ENCODE measurements at places on chromosomes 6 and 20.

DNA sequence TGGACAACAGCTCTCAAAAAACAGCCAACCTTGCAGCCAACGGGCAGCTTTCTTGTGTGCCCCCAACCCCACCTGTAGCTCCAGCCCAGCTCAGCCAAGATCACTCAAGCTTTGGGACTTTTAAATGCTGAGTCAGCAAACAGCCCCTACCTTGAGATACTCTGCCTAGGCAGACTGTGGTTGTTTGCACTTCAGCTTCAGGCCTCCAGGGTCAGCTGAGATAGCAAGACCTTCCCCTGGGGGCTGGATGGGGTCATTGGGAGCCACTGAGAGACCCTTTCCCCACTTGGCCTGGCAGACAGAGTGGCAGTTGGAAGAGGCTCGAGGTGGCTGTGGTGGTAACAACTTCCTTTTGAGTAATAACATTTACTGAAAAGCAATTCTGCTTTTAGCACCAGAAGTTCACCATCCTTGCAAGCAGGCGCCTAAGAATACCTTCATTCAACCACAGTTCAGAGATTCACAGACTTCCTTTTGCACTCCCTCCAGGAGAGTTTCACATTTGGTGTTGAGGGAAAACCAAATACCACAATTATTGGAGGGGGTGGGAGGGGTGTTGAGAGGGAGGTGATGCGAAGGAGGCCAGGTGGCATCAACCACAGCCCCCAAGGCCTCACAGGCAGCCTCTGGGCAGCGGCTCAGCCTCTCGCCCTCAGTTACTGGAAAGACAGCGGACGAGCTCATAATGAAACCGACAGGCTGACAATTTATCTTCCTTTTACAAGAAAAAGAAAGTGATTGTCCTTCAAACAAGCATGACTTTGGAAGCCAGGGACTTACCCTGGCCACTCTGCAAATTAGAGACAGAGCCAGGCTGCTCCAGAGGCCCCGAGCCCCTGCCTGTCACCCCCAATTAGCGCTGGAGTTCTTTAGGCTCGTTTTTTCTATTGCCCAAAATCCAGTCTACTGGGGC lies 148.1 kb downstream of the CEBPB start:
- peak; percentile 59 for DNase-seq

GRCh38 chr6:25629198-25629576 lies 22.8 kb upstream of the SCGN start:
- no peak for DNase-seq

DNA sequence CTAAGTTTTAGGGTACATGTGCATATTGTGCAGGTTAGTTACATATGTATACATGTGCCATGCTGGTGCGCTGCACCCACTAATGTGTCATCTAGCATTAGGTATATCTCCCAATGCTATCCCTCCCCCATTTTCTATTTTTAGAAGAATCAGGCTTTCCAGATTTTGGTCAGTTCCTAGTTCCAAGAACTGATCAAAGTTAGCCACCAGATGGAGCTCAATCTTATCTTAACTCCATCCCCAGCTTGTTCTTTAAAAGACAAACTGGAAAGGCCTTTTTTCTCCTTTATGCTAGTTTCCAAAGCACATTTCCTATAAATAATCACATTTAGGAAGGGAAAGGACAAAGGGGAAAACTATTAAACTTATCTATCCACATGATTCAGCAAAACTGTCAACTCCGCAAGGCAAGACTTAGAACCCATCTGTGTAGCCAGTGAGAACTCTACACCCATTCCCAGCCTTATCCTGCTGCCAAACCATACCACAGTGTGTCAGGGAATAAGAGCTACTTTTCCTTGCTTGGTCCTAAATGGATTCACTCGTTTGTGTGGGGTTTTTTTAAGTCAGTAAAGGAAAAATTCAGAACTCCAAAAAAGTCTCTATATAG lies 22.8 kb upstream of the KHDC1 start:
- peak; percentile 15 for DNase-seq

DNA sequence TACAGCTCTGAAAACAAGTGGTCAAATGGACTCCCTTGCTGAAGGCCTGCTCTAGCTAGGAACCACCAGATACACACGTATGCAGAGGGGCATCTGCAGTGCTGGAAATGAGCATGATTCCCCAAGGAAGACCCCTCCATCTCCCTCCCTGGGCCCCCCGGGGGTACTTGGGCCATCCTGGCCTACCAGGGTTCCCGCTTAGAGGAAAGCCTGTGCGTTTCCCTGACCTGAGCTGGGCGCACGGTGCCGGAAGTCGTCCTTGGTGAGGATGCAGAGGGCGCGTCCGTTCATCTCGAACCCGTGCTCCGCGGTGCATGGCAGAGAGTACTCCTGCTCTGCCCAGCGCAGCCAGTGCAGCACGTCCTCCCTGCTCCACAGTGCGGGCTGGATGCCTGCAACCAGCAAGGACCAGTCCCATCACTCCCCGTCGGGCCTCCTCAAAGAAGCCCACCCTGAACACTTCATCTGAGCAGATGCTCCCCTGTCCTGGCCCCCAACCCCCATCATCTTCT lies 11.8 kb downstream of the ETV7 start:
- no peak for DNase-seq

- no peak for DNase-seq
These were observed 8.5 kb downstream of the TMEM242 start for GRCh38 chr6:157314705-157315321.

DNA sequence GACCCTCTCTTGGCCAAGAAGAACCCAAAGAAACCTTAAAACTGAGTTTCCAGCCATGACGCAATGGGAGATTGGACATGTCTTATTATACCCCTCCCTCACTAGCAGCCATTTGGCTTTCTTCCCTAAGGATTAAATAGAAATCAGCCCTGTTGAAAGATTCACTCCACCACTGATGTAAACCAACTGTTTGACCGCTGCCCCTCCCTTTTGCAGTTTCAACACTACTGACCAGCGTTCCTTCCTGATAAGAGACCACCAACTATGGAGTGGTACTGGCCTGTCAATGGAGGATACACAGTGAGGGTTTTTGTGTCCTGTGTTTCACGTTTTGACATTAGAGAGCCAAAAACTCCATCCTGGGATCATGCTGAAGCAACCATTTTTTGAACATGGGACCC lies 53.2 kb upstream of the CD2AP start:
- DNase-seq: no peak

GRCh38 chr20:2750491-2751251 lies 49.8 kb downstream of the CPXM1 start:
- no peak for DNase-seq

GRCh38 chr6:89116702-89117101 lies 1.2 kb downstream of the SRSF12 start:
- no peak for DNase-seq

- DNase-seq: no peak
These were observed 29.9 kb upstream of the RREB1 start for GRCh38 chr6:7077856-7078255.

DNA sequence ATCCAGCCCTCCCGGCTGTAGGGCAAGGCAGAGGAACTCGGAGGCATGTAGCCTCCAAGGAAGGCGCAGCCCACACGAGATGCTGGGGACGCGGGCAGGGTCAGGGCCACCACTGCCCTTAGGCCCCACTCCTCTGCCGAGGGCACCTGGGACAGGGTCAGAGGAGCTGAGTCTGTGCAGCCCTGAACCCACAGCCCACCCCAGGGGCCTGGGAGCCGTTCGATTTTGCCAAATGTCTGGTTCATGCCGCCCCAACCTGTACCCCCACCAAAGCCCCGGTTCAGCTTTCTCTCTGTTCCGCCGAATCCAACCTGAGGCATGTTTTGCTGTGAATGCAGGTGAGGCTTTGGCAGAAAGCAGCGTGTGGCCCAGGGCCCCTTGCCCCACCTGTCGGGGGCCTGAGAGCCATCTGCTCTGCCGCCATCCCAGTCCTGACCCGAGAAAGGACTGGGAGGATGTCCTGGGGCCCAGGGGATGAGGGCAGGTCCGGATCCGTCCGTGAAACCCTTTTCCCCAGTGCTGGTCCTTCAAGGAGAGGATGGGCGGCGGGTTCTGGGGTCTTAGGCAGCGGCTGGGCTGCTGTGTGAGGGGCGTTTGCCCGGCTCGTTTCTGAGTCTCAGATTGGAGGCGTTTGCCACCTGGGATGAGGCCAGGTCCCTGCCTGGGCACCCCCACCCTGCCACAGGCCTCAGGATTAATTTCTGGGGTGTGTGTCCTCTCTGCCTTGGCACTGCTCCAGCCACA lies 79.3 kb upstream of the GATA5 start:
- DNase-seq: no peak

DNA sequence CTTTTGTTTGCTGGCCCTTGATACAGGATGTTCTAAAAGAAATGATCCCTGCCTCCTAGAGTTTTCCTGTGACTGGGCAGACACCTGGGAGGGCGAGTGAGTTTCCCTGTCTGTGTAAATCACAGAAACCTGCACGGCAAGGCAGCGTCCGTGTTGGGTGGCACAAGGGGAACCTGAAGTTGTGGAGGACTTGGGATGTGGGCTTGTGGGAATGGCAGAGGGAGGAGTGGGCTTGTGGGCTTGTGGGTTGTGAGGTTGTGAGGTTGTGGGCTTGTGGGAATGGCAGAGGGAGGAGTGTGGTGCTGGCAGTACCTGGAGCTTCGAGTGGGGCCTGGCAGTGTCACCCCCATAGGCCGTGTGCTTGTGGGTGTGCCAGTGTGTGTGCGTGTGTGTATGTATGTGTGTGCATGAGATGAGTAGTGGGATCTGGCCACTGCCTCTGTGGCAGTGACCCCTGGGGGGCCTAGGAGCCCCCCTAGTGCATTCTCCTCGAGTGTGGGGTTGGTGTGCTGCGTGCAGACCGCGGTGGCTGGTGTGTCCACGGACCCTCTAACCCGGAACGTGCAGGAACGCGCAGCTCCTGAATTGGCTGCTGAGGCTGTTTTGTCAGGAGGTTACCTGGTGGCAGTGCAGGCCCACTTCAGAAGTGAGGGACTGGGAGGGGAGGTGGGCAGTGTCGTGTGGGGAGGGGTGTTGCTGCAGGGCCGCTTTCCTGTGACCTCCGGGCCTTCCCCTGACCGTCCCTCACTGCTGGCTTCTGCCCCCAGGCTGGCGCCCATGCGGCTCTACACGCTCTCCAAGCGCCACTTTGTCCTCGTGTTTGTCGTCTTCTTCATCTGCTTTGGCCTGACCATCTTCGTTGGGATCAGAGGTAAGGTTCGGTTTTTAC lies 13.0 kb downstream of the TMEM181 start:
- DNase-seq: no peak

DNA sequence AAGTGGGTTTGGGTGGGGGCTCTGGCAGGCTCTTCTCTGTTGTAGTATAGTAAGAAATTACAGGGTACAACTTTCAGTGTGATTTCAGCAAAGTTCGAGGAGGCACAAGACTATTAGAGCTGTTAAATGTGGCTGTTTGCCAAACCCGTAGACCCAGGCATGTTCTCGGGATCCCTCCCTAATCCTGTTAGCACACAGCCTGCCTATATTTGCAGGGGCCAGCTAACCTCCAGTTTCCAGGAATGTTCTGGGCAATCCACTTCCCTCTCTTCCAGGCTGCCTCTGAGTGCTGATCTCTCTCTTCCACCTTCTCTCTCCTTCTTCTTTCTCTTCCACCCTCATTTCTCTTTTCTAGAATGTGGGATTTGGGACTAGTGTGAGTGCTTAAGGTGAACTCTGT lies 34.8 kb upstream of the ZFP64 start:
- no peak for DNase-seq

DNA sequence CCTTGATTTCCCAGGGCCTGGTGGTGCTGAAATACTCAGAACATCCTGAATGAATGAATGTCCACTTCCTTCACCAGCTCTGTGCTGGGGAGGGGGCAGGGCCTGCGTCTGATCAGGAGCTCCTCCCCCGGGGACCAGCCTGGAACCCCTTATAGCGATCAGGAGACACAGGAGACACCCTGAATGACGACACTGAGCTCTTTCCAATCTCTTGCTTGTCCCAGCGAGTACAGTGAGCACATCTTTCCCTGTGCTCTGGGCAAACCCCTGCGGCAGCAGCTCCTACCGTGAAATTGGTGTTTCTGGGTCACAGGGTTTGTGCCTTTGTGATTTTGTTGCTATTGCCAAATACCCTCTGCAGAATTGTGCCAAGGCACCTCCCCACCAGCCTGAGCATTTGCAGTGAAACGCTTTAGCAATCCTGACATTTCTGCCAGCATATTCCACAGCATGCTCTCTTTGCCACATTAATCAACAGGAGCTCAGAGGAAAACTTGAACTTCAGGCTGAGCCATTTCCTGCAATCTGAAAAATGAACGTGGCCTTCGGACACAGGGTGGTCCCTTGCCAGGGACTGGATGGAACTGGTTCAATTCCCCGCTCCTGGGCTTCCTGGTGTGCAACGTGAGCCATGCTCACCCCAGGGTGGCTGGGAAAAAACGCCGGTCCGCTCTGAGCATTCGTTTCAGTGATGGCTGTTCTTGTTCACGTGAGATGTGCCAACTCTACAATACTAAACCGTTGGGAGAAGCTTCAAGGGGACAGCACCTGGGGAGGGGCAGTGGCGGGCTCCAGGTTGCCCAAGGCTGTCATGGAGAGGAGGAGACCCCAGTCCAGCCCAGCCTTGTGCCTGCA lies 23.1 kb upstream of the MRGBP start:
- no peak for DNase-seq

DNA sequence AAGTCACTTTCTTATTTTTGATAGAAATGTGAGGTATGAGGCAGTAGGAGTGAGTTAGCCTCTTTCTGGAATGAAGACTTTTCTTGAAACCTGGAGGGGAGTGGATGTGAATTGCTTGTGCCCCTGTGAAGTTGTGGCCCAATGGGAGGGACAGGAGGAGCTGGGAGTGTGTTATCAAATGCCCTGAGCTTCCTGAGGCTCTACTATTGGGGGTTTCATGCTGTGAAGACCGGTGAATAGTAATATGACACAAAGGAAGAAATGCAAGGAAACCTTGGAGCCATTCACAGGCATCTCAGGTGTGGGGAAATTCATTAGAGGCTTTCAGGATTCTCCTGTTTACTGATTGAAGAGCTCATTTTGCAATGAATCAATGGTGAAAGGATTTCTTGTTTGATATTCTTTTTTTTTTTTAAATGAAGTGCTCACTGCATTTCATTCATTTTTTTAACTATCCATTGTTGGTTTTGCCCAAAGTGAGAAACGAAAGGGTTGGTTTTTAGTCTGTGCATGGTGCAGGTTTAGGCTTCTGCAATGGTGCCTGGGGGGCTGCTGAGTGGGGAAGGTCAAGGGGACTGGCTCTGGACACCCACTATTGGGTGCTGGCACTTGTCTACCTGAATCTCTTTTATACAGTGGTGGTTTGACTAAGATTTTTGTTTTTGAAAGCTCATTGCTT lies 8.2 kb downstream of the RNF144B start:
- DNase-seq: no peak

Data from bone marrow (tissue), 2 donors.